Fibroblast of skin of left biceps (primary cell): ENCODE measurements at places on chromosomes 12 and 14.
A peak's percentile ranks its signal among the peaks of the same experiment; 100 is the strongest.

DNA sequence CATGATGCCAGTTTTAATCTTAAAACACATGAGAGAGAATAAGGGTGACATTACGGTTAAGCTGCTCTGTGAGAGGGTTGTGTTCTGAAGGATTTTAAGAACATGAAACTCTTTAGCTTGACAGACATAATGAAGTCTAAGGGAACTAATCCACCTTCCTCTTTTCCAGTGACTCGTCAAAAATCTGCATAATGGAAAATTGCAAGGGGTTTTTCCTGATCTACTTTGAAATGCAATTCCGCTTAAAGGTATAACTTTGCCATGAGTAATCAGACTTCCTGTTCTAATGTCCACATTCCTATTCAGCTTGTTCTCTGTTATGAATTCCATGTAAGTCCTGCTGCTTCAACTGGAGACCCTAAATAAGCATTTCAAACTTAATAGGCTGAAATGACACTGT is at the start of gene ZNF705A:
Gene ZNF705A (plus strand): TSS at position 171 of the 400 bp plus-strand sequence. CDS start 15,611 bp downstream, outside the sequence.
- DNase-seq, result peak; percentile 44

- DNase-seq, result no peak
Measured at GRCh38 chr14:76880449-76880848, 54.2 kb downstream of the LRRC74A start.

- no peak for DNase-seq
Measured at GRCh38 chr14:20417250-20418186, 4.2 kb upstream of the TEP1 start.

DNA sequence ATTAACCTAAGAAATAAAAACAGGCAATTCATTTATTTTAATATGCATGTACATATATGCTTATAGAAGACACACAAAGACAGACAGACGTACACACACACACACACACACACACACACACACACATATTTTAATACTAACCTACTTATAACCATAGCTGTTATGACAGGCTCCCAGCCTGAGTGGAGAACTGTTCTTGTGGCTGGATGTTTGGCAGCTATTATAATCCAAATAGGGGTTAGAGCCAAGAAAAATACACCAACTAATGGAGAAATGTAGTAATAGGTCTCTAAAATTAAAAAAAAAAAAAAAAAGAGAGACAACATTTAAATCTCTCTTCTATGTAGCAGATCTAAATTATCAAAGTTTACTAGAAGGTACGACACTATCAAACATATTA is 91.8 kb downstream of the SLC41A2 start:
- peak; percentile 59 for DNase-seq

- no peak for DNase-seq
Measured at GRCh38 chr12:75970310-75970709, 61.3 kb downstream of the PHLDA1 start.
